ENCODE measurements at places on chromosomes 16 and 17. TPM values are rescaled to one million over a fixed set of nuclear protein-coding genes. Genes with fewer than 3 reads are reported as not detected.

GRCh38 chr16:66401610-66402009 is 25.5 kb upstream of the BEAN1 start:
- H3K36me3 ChIP-seq, result no peaks in the 10 kb centered on the region
- H3K4me1 ChIP-seq, result no peaks in the 10 kb centered on the region
- no peak for ATAC-seq
- H3K27me3 ChIP-seq, result no peaks in the 10 kb centered on the region

The HLF gene
- total RNA-seq, result 186 TPM

The OR4D2 gene
- not detected for total RNA-seq

The TSPOAP1 gene
- total RNA-seq, result 44.8 TPM

The NT5M gene
- 2.3 TPM for total RNA-seq

The SLC9A5 gene
- total RNA-seq, result 0.27 TPM

DNA sequence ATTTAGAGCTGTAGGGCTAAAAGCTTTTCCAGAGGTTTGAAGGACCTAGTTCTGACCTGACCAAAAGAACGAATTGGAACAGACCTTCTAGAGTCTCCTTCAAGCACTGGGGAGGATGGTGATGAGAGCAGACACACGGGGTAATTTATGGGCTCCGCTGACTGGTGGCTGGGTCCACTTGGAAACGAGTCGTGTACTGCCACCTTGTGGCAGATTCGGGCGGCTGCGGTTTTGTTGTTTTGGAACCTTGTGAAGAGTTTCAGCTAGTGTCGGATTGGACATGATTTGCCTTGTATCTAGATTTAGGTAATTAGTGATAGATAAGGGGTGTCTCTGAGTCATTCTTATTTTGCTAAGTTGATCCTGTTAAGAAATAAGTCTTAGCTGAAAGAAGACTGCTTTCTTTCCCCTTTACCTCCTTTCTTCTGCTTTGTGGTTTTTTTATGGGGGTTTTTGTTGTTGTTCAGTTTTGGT is 98.9 kb downstream of the AATF start:
- no peaks in the 10 kb centered on the region for H3K27me3 ChIP-seq
- no peak overlapping the region for H3K27ac ChIP-seq
- peaks cover 3% of the 10 kb centered on the region for H3K4me1 ChIP-seq
- peaks cover 64% of the 10 kb centered on the region for H3K36me3 ChIP-seq
- peak; percentile 58 for ATAC-seq

The TEDC2 gene
- total RNA-seq, result 2.5 TPM
